NK-92 treated with Interleukin-12 subunit alpha and Interleukin-12 subunit beta, amount 100 ng/mL, for 24 hours (cell line): ENCODE measurements at places on chromosomes 5 and 9.

GRCh38 chr5:155103146-155103545, 89.6 kb downstream of the KIF4B start:
- DNase-seq: no peak

DNA sequence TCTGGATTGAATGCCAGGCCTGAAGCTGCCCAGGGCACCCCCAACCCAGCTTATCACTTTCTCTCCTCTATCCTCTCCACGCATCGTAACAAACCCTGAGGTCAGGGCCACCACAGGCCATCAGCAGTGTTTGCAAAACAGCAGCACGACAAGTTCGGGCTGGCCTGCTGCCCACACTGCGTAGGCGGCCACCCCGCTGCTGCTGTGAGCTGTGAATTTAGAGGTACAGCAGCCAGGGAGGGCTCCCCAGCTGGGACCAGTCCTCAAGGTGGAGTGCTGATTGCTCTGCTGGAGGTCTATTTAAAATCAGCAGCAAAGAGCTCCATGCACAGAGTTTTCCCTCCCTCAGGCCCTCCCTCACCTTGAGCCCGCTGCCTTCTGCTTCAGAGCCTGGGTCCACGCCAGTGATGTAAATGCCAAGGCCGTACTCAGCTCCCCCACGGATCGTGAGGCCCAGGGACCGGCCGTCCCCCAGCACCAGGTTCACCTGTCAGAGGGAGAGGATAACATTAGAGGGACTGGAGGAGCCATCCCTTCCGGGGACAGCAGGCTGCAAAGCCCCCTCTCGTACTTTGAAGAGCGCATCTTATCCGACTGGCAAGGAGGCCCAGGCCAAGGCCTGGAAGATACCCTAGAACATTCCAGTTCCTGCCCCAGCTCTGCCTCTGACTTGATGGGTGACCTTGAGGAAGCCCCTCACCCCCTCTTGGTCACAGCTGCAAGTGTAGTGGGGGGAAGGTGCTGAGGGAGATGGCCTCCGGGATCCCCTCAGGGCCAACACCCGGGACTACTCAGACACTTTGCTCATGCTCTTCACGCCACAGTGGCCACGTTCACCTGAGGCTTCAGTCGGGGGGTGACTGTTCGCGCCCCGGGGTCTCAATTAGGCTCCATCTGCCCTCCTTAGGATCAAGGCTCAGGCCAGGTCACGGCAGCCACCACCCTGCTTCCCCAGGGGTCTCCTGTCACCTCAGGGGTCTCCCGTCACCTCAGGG, 39.1 kb downstream of the WHRN start:
- DNase-seq: no peak

DNA sequence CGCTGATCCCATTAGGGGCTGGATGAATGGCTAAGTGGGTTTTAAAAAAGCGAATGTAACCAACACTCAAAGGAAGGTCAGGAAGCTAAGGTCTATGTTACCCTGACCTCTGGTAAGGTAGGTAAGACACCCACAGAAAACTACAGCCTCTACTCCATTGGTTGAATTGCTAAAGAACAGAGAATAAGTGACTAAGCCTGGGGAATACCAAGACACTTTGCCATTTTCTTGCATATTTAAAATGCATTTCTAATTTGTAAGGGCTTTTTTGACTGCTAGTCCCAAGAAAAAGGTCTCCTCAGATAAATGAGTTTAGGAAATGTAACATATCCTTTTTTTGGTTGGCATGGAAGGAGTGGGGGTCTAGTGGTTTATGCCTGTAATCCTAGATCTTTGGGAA, 368.7 kb downstream of the BNC2 start:
- DNase-seq: no peak

- no peak for DNase-seq
These were observed 17.7 kb downstream of the STK10 start for GRCh38 chr5:172170251-172170701.

GRCh38 chr9:18608371-18608770, 134.4 kb downstream of the ADAMTSL1 start:
- no peak for DNase-seq

DNA sequence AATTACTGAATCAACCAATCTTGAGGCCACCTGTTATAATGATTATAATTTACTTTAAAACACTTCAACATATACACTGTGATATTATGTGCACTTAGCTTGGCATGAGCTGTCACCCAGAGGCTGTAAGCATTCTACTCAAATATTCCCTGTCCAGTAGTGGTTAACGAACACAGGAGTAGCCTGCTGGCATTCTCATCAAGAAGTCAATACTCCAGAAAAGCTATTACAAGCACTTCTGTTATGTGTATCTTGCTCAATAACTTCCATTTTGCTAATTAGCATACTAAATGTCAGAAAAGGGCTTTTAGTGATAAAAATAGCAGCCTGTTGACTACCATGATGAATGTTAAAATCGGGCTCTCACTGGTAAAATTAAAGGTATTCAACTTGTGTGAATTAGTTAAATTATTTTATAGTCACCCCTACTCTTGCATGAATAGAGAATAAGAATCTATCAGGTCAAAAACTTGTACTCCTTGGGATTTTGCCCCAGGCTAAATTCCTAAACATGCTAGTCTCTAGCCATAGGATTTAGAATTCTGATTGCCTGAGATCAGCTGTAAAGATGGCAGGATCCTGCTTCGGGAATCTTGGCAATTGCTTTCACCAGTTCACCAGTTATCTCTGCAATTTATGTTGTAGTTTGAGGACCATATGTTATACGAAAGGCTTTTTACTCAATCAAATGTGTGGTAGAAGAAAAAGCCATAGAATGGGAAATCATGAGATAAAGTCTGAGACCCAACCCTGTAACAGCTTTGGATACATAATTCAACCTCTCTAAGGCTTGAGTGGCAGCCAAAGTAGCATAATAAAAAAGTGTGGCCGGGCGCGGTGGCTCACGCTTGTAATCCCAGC, 43.4 kb upstream of the PAM start:
- DNase-seq: no peak

GRCh38 chr5:169875091-169875728, 105.1 kb downstream of the INSYN2B start:
- DNase-seq: no peak

- no peak for DNase-seq
These were observed 4.1 kb downstream of the ISOC1 start for GRCh38 chr5:129098488-129099183.

- no peak for DNase-seq
These were observed 75.0 kb downstream of the WNK2 start for GRCh38 chr9:93258818-93259489.

DNA sequence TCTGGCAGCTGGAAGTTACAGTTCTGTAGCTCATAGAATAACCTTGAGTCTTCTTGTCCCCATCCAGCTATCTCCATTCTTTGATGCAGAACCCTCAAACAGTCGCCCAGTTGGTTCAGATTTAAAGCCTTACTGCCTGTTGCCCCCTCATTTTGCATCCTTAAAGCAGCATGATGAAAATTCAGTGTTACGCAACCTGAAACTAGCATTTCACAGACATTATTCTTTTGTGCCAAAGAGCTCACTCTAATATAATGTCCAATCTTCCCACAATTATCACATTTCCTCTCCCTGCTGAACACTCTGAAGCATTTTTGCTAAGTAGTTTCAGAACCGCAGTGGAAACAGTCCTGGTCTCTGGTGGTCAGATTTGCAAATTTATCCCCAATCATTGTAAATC, 318.0 kb downstream of the PSAT1 start:
- no peak for DNase-seq

GRCh38 chr5:76292620-76293322, 110.3 kb upstream of the IQGAP2 start:
- DNase-seq: no peak

DNA sequence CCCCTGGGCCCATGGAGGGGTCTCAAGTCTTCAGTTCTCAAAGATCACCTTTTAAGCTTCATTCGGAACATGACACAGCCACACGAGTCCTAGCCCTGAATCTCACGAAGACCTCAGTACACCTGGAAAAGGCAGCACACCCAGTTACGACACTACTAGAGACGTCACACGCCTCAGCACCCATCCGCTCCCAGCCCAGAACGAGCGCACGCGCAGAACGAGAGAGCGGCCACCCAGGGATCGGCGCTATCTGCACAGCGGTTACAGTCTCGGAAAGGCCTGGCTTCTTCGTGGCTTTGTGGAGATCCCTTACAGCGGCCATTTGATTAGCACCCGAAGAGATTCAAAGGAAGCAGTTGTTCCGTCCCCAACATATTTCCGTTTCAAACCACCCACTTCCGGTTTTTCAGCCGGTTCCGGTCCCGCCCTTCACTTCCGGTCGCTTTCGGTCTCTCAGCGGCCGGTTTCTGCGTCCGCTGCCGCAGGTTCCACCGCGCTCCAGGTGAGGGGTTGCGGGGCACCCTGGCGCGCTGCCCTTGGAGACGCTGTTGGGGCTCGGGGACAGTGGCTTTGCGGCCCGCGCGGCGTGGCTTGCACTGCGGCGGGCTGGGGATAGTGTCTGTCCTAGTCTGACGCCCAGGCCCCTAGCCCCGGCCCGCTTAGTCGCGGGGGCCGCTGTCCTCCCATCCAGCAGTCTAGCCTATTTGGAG, at the start of gene UBLCP1:
Gene UBLCP1, plus strand, starts transcription at position 432 of the 710 bp plus-strand sequence. CDS start 5,626 bp downstream, outside the sequence.
- DNase-seq: peak; percentile 92

DNA sequence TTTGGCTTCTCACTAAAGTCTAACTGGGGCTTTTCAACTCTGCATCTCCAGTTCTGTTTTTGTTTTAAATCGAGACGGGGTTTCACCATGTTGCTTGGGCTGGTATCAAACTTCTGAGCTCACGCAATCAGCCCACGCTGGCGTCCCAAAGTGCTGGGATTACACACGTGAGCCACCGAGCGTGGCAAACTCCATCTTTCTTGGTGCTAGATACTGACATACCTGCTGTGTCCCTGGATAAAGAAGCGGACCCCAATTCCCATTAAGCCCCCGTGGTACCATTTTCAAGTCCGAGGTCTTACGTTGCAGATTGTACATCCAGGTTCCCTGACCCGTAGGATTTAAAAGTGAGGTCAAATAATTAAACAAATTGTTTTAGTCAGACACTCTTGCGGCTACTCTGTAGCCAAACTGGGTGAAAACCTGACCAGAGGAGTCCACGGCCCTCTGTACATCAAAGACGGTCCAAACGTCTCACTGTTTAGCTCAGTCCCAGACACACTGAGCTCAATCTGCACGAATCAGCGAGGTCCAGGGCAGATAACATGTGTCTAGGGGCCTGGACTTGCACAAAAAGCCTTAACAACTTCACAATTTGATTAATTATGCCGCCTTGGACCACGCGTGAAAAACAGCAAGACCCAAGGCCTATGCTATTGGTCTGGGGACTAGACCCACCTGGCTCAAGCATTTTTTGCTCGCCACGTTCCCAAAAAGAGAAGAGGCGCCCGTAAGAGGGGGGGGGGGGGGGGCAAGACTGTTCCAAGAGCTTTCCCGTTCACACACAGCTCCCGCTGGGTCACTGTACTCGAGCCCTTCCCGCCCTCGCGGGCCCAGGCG, 727 bp upstream of the DNAJA1 start:
- no peak for DNase-seq

DNA sequence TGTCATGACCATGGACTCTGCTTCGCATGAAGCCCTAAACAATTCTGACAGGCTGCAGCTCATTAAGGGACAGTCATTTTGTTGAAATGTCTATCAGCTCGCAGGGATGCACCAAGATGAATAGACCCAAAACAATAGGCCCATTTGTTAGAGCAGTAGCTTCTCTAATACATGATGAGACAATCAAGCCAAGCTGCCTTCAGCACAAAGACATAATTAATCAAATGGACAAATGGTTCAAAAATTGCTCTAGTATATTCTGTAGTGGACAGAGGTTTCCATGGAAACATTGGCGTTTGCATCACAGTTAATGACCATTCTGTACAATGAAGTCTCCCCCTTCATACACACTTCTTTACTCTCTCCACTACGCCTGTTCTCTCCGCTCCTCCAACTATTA, 274.6 kb downstream of the ANXA1 start:
- no peak for DNase-seq

- no peak for DNase-seq
These were observed 50.7 kb upstream of the SLC25A51 start for GRCh38 chr9:37954581-37954981.

GRCh38 chr5:151026679-151027078, 6.3 kb downstream of the GPX3 start:
- DNase-seq: no peak

- no peak for DNase-seq
These were observed 167.3 kb upstream of the IRX1 start for GRCh38 chr5:3428334-3428733.

- DNase-seq: no peak
These were observed 682 bp downstream of the MAN1B1 start for GRCh38 chr9:137087409-137087925.

DNA sequence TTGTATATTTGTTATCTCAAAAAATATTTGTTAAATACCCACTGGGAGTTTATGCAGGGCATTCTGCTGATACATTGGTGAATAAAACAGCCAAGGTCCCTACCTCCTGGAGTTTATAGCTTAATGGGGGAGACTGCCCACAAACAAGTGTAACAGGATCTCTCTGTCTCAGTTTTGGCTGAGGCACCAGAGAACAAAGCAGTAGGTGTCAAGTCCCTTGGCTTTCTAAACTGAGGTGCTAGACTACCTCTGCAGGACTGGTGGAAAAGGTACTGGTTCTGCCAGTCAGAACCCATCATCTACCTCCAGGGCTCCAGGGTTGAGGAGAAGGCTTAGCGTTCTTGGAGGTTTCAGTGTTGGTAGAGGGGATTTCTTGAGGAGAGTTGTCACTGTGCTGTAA, 188.4 kb upstream of the ELL2 start:
- DNase-seq: no peak

- DNase-seq: no peak
These were observed 23.5 kb downstream of the SPTAN1 start for GRCh38 chr9:128575916-128576315.

DNA sequence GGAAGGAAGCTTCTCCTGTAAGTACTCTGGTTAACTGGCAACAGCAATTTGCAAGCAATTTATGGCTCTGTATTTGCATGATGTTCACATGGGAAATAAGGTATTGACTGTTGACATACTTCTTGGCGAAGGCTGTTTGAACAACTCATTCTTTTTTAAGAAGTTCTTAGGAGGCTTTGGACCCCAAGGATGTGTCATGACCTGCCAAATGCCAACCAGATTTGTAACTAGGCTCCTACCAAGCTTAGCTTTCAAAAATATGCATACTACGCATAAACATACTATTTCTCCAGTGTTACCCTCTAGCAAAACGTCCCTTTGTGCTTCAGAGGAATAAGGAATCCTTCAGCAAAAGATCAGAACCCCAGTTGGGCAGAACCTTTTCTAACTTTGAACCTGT, 165.2 kb upstream of the MSX2 start:
- DNase-seq: no peak

DNA sequence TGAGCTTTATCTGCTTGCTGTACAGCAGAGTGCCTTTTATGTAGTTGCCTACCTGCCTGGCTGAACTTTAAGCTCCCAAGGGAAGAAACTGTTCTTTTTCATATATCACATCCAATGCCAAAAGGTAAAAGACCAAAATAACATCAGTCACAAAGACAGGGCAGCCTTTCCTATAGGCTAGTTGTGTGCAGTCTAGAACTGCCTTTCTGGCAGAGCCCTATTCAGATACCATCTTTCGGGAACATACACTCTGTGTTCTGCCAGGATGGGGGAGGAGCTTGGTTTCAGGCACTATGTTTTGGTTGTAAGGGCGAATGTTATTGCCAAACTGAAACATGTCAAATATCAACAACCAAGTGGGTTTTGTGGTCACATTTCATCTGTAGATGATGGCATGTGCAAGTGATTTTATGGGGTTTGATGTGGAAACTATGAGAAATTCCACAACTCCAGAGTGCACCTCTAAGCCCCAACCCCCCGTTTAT, 314.5 kb downstream of the ADGRV1 start:
- no peak for DNase-seq
